B cell (primary cell): ENCODE measurements at places on chromosomes 4 and X. TPM values are rescaled to one million over a fixed set of nuclear protein-coding genes. Genes with fewer than 3 reads are reported as not detected.

GRCh38 chr4:94408549-94409374, 43.0 kb upstream of the PDLIM5 start:
- no peak overlapping the region for H3K4me3 ChIP-seq
- no peaks in the 10 kb centered on the region for H3K4me1 ChIP-seq
- no peaks in the 10 kb centered on the region for H3K36me3 ChIP-seq
- no peak for DNase-seq
- H3K27ac ChIP-seq: no peak overlapping the region

DNA sequence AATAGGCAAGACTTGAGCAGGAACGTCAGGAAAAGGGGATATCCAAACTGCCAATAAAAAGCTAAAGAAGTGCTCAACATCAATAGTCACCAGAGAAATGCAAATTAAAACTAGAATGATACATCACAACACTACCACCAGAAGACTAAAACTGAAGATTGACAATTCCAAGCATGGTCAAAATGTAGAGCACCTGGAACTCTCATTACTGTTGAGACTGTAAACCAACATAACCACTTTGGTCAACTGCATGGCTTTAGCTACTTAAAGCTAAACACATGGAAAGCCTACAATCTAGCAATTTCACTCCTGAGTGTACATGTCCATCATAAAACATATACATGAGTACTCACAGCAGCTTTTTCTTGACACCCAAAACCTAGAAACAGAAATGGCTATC, 107.4 kb downstream of the ADGRA3 start:
- no peak for DNase-seq
- H3K4me1 ChIP-seq: no peaks in the 10 kb centered on the region
- H3K27me3 ChIP-seq: no peaks in the 10 kb centered on the region

DNA sequence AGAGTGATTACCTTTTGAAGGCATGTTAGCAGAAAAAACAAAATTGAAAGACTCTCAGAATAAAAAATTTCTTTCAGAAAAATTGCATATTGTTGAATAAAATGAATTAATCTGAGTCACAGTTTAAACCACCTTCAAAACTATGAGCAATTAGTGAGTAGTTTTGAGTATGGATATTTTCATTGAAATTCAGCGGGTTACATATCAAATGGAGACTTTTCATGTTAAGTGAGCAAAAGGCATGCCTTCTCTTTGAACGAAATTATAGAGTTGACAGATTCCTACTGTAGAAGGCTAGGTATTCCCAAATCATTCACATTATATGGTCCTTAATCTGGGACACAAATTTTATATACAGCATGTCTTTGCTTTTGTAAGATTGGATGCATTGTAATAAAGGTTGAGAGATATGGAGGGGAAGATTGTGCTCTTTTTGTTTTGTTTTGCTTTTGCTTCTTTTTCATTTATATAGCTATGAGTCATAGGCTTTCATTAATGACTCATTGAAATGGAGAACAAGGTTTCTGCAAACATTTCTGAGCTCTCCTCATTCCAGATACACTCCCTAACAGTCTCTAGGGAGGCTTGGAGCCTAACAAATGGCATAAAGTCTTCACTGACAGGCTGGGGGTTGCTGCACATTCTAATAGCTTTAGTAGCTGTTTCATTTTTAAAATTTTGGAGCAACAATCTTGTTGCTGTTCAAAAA, 21.6 kb downstream of the PCDH18 start:
- no peaks in the 10 kb centered on the region for H3K36me3 ChIP-seq
- DNase-seq: no peak
- H3K4me3 ChIP-seq: no peak overlapping the region
- no peak overlapping the region for H3K27ac ChIP-seq

DNA sequence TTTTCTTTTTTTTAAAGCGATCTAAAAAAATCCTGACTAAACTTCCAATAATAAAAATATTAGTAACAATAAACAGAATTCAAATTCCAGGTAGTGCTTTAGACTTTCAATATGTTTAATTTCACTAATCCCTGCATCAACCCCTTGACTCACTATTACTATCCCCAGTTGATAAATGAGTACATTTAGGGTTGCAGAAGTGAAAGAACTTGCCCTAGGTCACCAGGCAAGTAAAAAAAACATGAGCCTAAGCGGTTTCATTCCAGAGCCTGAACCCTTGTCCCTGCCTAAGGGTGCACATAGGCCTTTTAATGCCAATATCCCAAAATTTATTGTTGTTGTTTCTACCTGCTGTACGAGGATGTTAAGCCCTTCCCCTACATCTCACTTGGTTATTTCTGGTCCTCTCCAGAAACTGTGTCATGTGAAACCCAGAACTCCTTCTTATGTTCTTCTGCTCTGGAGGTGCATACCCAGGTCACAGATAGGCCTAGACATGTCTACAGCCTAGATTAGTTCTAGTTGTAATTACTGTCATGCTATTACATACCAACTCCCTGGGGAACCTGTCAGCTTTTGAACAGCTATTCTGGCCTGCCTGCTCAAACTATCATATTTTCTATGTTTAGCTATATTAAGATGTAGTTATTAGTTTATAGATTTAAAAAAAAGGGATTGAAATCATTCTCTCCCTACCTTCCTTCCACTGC, 244.5 kb upstream of the PITX2 start:
- no peaks in the 10 kb centered on the region for H3K27me3 ChIP-seq
- H3K27ac ChIP-seq: no peak overlapping the region
- DNase-seq: no peak
- no peaks in the 10 kb centered on the region for H3K36me3 ChIP-seq
- H3K4me3 ChIP-seq: no peak overlapping the region

OPRPN gene
- not detected in 2 replicates for total RNA-seq
